ENCODE measurements at places on chromosomes 5 and 9. TPM values are rescaled to one million over a fixed set of nuclear protein-coding genes. Genes with fewer than 3 reads are reported as not detected.

DNA sequence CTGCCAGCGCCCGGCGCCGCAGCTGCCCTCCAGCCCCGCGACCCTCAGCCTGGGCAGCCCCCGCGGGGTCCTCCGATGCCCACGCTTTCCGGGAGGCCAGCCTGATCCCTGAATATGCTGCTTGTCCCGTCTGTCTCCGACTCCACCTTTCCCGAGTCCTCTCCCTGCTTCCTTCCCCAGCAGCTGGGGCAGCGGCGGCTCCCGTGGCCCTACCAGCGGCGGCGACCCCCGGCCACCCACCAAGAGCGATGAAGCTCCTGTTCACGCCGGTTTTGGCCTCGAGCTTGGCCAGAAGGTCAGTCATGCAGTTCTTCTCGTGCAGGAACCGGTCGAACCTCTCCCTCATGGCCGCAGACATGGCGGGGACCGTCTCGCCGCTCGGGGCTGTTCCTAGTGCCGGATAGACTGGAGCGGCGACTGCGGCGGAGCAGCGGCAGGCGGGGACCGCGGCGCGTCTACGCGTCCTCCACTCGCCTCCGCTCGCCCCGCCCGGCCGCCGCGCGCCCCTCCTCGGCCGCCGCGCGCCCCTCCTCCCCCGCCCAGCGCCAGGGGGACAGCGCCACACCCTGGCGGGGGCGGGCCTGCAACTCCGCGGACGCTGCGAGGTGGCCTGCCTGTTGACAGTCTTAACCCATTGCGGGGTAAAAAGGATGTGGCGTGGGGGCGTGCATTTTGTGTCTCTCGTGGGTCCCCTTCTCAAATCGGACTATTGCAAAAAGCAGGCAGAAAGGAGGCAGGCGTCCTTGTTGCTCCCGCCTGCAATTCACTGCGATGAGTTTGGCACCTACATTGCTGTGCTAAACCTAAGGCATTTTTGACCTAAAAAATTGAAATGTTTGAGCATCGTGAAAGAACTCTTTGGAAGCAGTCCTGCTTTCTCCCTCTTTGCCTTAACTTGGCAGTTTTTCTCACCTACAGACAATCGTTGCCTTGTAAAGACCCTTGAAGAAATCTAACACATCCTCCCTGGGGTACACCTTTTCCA is at the start of gene REEP5:
Gene REEP5, minus strand, starts transcription at position 395 of the 985 bp plus-strand sequence. Its CDS starts 37 bp downstream, at position 358.
- H3K4me1 ChIP-seq, result peaks cover 6% of the 10 kb centered on the region
- peak; percentile 92 for DNase-seq
- peaks cover 18% of the 10 kb centered on the region for H3K27me3 ChIP-seq
- H3K36me3 ChIP-seq, result peaks cover 19% of the 10 kb centered on the region
- H3K4me3 ChIP-seq, result peak within 1 kb of the TSS; percentile 94

DNA sequence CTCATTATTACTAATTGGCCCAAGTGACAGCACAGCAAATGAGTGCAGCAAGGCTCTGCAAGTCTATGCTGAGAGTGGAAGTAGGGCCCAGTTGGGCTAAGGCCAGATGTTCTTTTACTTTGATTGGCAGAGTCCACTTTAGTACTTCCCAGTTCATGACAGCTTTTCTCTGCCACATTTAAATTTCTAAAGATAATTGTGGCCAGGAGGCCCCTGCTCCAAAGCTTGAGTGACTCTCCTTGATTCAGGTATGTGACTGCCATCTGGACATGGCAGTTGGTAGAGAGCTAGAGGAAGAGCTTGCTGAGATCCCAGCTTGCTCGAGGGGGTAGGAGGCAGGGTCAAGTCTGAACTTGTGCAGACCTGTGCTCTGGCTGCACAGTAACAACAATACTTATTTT is 154.1 kb downstream of the CARTPT start:
- DNase-seq, result no peak
- H3K4me1 ChIP-seq, result no peaks in the 10 kb centered on the region
- H3K27me3 ChIP-seq, result no peaks in the 10 kb centered on the region
- H3K27ac ChIP-seq, result no peak overlapping the region

GRCh38 chr5:169706758-169707450 is 69.8 kb downstream of the DOCK2 start:
- DNase-seq, result no peak
- H3K27ac ChIP-seq, result no peak overlapping the region
- H3K36me3 ChIP-seq, result no peaks in the 10 kb centered on the region
- H3K4me1 ChIP-seq, result peaks cover 8% of the 10 kb centered on the region
- H3K27me3 ChIP-seq, result no peaks in the 10 kb centered on the region

- peak overlapping the region; percentile 43 for H3K4me3 ChIP-seq
- H3K27ac ChIP-seq, result no peak overlapping the region
- H3K36me3 ChIP-seq, result peaks cover 69% of the 10 kb centered on the region
- peaks cover 56% of the 10 kb centered on the region for H3K4me1 ChIP-seq
Observed at GRCh38 chr5:78633700-78634099, 14.9 kb downstream of the LHFPL2 start.

- peak; percentile 60 for DNase-seq
- no peak overlapping the region for H3K4me3 ChIP-seq
- H3K4me1 ChIP-seq, result peaks cover 20% of the 10 kb centered on the region
- H3K27ac ChIP-seq, result no peak overlapping the region
- H3K27me3 ChIP-seq, result no peaks in the 10 kb centered on the region
Observed at GRCh38 chr5:14115323-14115895, 27.7 kb upstream of the TRIO start.

- no peak overlapping the region for H3K27ac ChIP-seq
- no peak for DNase-seq
- H3K27me3 ChIP-seq, result no peaks in the 10 kb centered on the region
- no peaks in the 10 kb centered on the region for H3K36me3 ChIP-seq
- no peak overlapping the region for H3K4me3 ChIP-seq
Observed at GRCh38 chr5:59517926-59518585, 375.5 kb downstream of the PDE4D start.

DNA sequence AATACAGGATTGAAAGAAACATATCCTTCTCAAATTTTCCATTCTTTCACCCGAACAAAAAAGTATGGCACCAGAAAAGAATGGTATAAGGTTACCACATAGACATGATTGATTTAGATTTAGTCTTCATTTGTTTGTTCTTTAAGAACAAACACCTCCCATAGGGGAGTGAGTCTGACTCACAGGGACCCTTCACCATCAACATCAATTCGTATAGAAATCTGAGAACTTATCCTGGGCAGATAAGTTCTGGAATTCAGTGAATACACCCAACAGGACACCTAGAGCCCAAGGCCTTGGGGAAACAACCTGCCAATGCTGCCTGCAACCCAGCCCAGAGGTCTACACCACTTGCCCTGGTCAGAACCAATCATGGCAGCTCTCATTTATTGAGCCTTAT is 46.2 kb downstream of the LHFPL2 start:
- H3K36me3 ChIP-seq, result peaks cover 60% of the 10 kb centered on the region
- no peak overlapping the region for H3K27ac ChIP-seq
- no peak overlapping the region for H3K4me3 ChIP-seq
- H3K27me3 ChIP-seq, result no peaks in the 10 kb centered on the region

GRCh38 chr9:98280574-98280973 is 25.1 kb upstream of the TBC1D2 start:
- peak overlapping the region; percentile 28 for H3K4me3 ChIP-seq
- H3K36me3 ChIP-seq, result no peaks in the 10 kb centered on the region
- H3K4me1 ChIP-seq, result peaks cover 24% of the 10 kb centered on the region
- peak; percentile 79 for DNase-seq

DNA sequence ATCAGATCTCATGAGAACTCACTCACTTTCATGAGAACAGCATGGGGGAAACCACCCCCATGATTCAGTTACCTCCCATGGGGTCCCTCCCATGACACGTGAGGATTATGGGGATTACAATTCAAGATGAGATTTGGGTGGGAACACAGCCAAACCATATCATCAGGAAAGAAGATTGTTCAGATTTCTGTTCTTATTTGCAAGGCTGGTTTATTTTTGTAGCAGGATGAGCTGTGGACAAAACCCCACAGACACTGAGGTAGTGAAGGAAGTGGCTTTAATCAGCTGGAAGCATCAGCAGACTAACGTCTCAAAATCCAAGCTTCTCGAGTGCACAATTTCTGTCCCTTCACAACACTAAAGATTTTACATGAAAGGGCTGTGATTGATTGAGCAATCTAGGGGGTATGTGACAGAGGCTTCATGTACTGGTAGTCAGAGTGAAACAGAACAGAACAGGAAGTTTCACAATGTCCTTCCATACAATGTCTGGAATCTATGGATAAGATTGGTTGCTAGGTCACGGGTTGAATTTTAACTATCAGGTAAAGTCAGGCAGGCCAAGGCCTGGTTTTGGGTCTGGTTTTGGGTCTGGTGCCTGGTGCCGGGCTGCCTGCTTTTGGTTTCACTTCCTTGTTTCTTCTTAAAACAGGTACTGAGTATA is 91.3 kb upstream of the ZNF366 start:
- H3K4me3 ChIP-seq, result no peak overlapping the region
- H3K4me1 ChIP-seq, result peaks cover 8% of the 10 kb centered on the region
- DNase-seq, result no peak
- no peak overlapping the region for H3K27ac ChIP-seq
- H3K36me3 ChIP-seq, result no peaks in the 10 kb centered on the region
- no peaks in the 10 kb centered on the region for H3K27me3 ChIP-seq

DNA sequence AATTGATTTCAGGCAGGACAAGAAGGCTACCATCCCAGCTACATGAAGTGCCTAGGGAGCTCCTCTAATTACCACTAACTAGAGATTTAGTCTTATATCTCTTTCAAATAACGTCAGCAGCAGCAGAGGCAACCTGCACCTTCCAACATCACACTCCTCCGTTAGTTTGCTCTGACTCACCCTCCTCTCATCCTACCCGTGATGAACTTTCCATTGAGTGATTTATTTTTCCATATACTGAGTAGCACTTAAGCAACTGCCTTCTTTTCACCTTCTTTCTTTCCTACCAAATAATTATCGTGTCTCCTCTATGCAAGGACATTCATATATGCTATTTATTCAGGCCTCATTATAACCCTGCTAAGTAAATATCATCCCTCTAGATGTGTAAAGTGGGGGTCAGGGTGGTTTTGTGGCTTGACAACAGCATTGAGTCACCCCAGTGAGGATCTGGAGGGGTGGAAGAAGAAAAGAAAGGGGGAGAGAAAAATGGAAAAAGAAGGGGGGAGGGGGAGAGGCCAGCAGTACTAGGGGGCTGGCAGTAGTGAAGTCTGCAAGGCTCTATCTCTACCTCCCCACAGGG is 64.6 kb upstream of the CAST start:
- H3K4me1 ChIP-seq, result no peaks in the 10 kb centered on the region
- H3K4me3 ChIP-seq, result no peak overlapping the region
- no peaks in the 10 kb centered on the region for H3K27me3 ChIP-seq
- no peak for DNase-seq
- no peaks in the 10 kb centered on the region for H3K36me3 ChIP-seq

DNA sequence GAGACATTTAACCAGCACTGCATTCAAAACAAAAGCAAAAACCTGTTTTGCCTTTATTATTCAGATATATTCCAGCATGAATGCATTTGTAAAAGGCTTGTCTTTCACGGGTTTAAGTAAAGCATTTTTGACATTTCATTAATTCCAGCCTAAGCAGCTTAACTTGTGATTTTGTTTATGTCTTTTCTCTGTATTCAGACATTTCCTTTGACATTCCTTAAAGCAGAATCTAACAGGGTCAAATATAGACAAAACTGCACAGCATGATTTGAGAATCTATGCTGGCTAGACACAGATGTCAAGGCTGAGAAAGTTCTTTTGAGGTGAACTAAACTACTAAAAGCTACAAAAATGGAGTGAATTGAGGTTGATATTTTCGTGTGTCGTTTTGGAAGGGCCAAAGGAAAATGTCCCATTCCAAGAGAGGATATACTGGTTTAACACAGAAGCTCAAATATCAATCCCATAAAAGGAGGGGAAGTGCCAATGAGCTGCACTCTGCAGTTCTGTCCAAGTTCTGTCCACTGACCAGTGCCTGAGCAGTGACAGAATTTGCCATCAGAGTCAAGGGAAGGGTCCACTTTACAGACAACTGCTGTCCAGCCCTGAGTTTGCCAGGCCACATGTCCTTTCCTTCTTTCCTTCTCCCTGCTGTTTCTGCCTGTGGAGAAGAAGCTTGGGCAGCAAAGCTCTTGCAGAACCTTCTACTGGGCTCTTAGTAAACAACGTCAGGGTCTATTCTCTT is 198.7 kb upstream of the KLF9 start:
- H3K27me3 ChIP-seq, result no peaks in the 10 kb centered on the region
- H3K4me3 ChIP-seq, result no peak overlapping the region
- peak overlapping the region; percentile 19 for H3K27ac ChIP-seq

DNA sequence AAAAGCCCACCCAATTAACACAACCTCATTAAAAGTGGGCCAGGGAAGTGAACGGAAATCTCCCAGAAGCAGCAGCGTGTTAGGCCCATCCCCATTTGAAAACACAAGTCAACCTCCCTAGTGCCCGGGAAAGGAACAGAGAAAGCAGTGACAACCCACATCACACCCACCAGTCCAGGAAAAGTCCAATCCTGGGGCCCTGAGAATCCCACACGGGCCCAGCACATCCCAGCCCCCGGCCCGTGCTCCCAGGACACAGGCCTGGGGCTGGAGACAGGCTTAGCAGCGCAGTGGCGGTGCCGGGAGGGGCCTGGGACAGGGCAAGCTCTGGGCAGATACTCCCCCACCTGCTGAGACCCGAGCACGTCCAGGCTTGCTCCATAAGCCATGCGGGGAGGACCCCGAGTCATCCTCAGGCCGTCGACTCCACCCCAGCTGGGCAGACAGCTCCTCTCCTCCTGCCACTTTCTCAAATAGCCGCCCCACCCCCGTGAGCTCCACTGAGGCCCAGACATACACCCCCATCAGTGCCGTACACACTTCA is 101.0 kb downstream of the KCNT1 start:
- H3K27ac ChIP-seq, result no peak overlapping the region
- no peak overlapping the region for H3K4me3 ChIP-seq
- H3K4me1 ChIP-seq, result no peaks in the 10 kb centered on the region
- no peaks in the 10 kb centered on the region for H3K27me3 ChIP-seq
- DNase-seq, result no peak
- no peaks in the 10 kb centered on the region for H3K36me3 ChIP-seq

DNA sequence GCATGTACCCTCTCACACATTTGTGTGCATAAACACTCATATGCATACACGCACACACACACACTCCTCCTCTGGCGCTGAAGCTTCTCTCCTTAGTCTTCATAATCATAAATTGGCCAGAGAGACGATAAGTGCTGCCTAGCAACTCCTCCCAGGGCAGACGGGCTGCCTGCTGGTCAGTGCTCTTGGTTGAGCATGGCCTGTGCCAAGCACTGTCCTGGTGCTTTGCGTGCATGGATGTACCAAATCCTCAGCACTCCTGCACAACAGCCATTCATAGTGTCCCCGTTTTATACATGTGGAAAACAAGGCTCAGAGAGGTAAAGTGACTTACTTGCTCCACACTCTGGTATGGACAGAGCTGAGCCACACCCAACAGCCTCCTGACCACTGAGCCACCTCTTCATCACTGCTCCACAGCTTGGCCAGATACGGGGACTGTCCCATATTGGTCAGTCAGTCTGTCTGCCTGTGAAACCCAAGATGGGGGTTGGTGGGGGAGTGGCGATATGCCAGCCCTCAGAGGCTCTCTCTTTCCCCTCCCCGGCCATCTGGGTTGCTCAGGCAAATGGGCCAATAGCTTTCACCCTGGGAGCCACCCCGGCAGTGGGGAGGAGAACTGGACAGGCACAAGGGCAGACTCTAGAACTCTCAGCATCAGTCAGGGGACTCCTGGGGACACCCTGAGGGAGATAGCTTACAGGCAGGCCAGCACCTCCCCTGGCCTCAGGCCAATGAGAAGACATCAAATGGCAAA is 64.3 kb upstream of the GARNL3 start:
- DNase-seq, result no peak
- no peak overlapping the region for H3K27ac ChIP-seq
- H3K27me3 ChIP-seq, result no peaks in the 10 kb centered on the region
- H3K4me3 ChIP-seq, result no peak overlapping the region
- H3K4me1 ChIP-seq, result no peaks in the 10 kb centered on the region
- no peaks in the 10 kb centered on the region for H3K36me3 ChIP-seq

UIMC1 gene
- 48.0 TPM for total RNA-seq

WNT8A gene
- total RNA-seq, result 2.2 TPM

NIPSNAP3A gene
- 18.8 TPM for total RNA-seq

SHOC1 gene
- not detected for total RNA-seq

CBY3 gene
- total RNA-seq, result not detected

GNA14 gene
- 0.62 TPM for total RNA-seq
